ENCODE measurements at places on chromosomes 11 and 22.

DNA sequence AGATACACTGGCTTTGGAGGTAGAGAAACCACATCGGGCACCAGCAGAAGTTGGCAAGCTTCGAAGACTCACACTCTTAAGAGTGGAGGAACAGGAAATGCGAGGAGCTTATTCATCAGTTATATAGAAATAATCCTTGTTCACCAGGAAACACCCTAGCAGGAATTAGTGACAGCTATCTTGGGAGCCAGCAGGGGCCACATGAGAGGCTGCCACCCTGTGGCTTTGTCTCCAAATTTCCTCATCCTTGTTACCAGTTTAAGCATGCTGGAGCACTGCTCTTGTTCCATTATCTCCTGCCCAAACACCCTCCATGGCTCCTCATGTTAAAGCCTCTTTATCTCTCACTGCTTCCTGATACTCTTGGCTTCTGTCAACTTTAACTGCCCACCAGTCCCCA, 131.0 kb downstream of the PLEKHA7 start:
- no peak for DNase-seq

GRCh38 chr11:78990261-78990660, 415.6 kb upstream of the NARS2 start:
- DNase-seq = no peak

DNA sequence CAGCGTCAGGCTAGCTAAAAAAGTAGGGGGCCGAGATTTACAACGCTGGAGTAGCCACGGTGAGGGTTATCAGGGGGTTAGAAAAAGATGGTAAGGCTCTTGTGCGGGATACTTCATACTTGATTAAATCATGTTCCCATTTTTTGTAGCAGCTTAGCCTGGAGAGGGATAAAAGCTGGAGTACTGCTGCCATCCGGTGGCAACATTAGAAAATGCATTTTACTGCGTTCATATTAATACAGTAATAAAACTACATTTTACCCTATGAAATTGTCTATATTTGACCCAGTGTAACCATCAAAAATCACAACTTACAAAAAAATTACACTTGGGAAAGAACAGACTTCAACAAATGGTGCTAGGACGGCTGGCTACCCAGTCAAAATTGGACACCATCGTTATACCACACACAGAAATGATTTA, 17.3 kb downstream of the RPUSD4 start:
- no peak for DNase-seq

- no peak for DNase-seq
Measured at GRCh38 chr11:122850076-122850631, 11.9 kb downstream of the CRTAM start.

GRCh38 chr11:792535-792821, 2.6 kb upstream of the CEND1 start:
- DNase-seq = no peak

- DNase-seq = no peak
Measured at GRCh38 chr11:75849894-75850293, 34.9 kb downstream of the UVRAG start.

- DNase-seq = no peak
Measured at GRCh38 chr11:17611049-17611448, 64.0 kb downstream of the OTOG start.

DNA sequence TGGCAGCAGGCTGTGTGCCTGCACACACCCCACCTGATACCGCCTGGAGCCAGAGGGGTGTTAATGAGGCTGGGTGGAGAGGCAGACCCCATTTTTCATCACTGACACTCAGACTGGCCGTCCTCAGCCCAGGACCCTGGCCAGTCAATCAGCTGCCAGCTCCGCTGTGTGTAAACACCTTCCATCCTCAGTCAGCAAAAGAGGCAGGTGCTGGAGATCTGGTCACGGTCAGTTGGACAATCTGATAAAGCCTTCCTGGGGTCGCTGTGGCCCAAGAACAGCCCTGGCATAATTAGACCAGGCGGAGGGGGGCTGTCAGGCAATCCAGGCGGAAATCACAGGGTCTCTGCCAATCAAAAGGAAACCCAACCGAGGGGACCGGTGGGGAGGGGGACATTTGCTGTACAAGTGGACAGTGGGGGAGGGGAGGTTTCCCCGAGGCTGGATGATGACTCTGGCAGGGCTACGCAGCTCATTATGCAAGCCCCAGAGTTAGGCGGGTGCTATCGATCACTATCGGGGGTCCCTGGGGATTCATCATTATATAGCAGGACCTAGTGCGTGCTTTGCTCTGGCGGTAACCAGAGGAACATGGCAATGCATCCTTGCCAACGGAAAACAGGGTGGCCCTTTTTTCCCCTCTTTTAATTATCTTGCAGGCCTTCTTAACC, 72.9 kb downstream of the ABTB2 start:
- DNase-seq = no peak

Data from stromal cell of bone marrow (primary cell).